Stimulated activated CD8-positive, alpha-beta memory T cell treated with anti-CD3 and anti-CD28 coated beads, Interleukin-4, amount 100 ng/mL, for 4 hours (primary cell): ENCODE measurements at places on chromosomes 1 and 21.

- no peak for DNase-seq
Observed at GRCh38 chr1:68046885-68047658, 3.4 kb downstream of the DIRAS3 start.

GRCh38 chr1:54978528-54979326 is 1.7 kb upstream of the TMEM61 start:
- no peak for DNase-seq

DNA sequence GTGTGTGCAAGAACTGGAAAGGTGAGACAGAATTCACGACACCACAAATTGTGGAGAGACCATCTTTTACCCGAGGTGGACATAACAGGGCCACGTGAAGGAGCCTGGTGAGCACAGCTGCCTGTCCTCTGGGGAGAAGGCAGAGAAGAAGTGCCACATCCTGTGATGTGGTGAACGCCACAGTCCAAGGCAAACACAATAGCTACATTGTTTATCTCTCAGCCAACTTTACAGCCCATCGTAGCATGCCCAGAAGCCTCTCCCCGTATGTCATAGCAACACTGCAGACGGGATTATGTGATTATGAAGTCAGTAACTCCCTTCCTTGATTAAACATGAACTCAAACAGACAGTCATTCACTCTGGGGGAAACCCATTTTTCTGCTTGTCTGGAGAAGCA is 612.2 kb downstream of the SMYD3 start:
- no peak for DNase-seq

DNA sequence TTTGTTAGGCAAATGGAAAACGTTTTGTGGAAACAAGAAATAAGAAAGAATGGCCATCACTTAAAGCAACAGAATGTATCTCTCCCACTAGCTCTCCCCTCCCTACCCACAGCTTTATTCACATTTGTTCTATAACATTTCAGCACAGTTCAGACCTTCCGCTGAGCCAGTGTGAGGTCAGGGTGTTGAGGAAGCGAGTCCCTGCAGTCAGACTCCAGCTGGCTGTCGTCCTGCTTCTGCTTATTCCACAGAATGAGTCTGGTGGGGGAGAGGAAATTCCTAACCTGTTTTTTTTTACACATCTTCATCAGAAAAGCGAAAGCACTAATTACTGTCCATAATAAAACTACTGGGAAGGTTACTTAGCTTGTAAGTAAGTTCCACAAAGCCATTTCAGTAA is 39.0 kb downstream of the MRPL39 start:
- no peak for DNase-seq

- no peak for DNase-seq
Observed at GRCh38 chr1:160446945-160447600, 46.7 kb downstream of the VANGL2 start.

- DNase-seq = no peak
Observed at GRCh38 chr1:11736746-11737639, 1.1 kb downstream of the AGTRAP start.

DNA sequence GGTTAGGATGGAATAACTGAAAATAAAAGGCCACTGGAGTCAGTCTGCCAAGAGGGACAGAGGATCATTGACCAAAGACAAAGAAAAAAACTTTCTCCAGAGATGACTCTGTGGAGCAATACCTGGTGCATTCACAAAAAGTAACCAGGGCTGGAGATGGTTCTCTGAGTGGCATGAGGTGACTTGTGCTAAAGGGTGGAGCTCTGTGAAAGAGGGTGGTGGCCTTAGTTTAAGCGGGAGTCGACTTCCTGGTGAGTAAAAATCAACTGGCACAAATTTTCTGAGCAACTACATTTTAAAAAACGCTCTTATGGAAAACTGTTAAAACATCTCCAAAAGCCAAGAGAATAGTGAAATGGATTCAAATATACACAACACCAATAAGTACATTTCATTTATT is 10.0 kb downstream of the NHLH2 start:
- no peak for DNase-seq

DNA sequence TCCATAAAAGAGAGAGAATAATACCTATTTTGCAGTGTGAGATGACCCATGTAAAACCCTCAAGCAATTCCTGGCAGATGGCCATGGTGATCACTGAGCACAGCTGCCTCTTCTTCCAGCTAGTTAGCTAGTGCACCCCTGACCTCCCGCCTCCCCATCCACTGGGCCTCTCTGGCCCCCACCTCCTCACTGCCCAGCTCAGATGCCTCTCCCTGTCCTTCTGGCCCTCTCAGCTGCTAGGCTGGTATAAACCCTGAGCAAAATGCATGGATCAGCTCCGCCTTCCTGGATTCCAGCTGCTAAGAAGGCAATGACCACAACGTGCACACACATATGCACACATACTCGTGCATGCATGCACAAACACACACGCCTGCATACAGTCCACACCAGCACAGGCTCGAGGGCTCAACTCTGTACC is 117.2 kb downstream of the DMRTB1 start:
- no peak for DNase-seq

DNA sequence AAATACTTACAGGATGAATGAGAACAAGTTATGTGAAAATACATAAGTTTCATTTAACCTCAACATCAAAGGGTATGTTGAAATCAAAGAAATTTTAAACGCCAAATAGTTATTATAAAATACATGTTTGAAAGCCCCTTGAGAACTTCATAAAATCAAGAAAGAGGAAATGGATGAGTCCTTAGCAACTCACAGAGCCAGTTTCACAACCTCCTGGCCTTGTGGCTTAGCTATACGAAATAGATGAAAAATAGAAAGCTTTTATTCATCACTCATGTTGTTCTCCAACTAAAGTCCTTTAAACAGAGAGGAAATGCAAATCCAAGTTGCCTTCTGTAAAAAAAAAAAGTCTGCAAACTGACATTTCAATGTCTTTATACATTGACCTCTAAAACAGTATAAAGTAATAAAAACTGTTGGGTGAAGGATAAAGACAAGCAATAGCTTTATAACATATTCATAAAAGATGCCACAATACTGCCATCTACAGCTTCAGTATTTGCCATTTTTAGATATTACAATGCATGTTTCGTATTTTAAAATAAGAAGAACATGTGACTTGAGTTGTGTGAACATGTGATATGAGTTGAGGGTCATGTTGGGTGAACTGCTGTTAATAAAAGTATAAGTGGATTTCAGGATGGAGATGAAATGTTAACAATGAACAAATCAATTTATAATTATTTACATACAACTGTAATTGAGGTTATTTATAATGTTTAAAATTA is 847.8 kb downstream of the MRPL39 start:
- DNase-seq = no peak

DNA sequence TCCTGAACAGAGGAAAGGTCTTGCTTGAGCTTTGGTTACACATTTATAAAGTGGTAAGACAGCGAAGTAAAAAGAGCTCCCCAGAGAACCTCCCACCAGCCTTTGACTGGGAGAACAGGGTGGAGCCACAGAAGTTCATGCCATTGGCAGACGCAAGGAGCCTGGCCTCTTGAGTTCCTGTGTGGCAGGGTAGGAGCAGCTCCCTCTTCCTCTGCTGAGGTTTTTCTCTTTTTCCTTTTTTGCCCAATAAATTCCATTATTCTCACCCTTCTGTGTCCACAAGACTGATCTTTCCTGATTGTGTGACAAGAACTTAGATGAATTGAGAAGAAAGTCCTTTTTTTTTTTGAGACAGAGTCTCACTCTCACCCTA is 4.3 kb downstream of the THEM4 start:
- DNase-seq = no peak
